Esophagus squamous epithelium (tissue), 5 donors: ENCODE measurements at places on chromosomes 5 and 9. TPM values are rescaled to one million over a fixed set of nuclear protein-coding genes. Genes with fewer than 3 reads are reported as not detected.

CCDC152 gene
- 0.38 TPM for total RNA-seq

- no peak for DNase-seq
Observed at GRCh38 chr9:108053555-108054061, 564.0 kb upstream of the KLF4 start.

DNA sequence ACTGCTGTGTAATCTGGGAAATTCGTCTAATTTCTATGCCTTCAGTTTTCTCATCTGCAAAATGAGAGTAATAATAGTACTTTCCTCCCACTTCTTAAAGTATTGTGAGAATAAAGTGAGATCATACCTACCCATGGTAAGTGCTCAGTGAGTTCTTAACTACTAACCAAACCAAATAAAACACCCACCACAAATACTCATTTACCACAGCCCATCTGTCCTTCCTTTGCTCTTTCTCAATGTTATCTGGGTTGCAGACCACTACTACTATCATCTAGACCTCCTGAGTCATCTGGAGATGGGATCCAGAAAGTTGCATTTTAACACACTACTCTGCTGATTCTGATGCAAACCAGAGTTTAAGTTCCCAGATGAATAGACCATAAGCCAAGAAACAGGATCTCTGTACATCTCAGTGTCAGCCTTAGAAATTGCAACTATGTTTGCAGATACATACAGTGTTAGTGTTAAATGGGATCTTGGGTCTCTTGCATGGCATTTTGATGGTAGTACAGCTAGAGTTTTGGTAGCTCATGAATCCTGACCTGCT, 105.4 kb upstream of the ATP10B start:
- no peak for DNase-seq

HABP4 gene
- 3.5 TPM for total RNA-seq

- DNase-seq: no peak
Observed at GRCh38 chr5:5719292-5719691, 296.8 kb downstream of the ICE1 start.
